ENCODE measurements at places on chromosomes 2 and 18.

GRCh38 chr18:65527879-65528633 lies 222.8 kb upstream of the CDH7 start:
- DNase-seq: no peak

- no peak for DNase-seq
Measured at GRCh38 chr2:191391171-191391570, 146.0 kb downstream of the MYO1B start.

DNA sequence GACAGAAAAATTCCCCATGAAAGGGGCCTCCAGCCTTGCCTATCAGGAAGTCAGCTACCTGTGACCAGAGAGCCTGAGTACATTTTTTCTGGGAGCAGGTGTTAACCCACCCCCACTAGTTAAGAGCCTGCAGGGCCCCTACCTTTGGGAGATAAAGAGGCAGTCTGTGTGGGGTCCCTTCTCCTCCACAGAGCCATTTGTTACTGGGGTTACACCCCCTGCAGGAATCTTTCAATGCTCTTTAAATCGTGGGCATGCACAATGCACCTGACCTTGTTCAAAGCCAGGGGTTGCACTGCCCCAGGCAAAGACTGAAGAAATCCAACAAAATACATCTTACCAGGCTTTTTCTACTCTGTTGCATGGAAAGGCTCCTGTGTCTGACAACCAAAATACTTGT lies 15.7 kb upstream of the LYPD6 start:
- no peak for DNase-seq

DNA sequence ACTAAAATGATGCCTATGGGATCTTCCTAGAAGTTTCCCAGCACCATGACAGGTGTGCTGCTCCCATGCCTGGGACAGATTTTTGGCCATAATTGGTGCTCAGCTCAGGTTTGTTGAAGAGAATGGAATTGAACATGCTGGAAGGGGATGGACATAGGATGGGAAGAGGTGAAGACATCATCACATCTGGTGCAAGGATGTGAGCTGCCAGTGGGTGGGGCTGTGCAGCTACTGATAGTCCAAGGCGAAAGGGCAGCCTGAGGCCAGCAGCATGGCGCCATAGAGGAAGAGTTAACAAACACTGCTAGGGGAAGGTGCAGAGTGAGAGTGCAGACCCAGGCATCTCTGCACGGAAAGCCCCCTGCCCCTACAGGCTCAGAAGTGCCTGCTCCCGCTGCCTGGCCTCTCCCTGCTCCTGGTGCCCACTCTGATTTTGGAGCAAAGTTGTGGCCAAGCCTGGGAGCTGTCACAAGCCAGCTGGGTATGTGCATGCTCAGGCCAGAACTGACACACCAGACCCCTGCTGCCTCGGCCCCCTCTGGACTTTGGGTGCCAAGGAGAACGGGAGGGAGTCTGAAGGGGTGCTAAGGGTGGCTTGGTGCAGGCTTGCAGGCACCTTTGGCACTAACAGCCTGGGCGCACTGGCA lies 178.6 kb downstream of the ZBTB7C start:
- DNase-seq: peak; percentile 59

DNA sequence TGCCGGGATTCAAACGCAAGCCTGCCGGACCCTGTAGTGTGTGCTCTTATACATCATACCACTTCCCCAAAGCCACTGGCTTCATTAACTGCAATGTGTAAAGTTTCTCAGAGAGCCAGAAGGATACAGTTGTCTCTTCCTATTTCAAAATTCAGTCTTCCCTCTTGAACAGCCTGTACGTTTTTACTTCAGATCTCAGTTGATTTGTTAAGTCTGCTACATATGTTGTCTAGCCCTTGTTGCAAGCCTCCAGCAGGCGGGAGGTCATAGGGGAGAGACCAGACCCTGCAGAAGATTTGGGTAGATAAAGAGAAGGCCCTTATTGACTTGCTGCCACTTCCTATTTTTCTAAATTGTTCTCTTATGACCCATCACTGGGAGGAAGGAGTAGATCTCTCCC lies 56.2 kb downstream of the ARHGEF33 start:
- no peak for DNase-seq

DNA sequence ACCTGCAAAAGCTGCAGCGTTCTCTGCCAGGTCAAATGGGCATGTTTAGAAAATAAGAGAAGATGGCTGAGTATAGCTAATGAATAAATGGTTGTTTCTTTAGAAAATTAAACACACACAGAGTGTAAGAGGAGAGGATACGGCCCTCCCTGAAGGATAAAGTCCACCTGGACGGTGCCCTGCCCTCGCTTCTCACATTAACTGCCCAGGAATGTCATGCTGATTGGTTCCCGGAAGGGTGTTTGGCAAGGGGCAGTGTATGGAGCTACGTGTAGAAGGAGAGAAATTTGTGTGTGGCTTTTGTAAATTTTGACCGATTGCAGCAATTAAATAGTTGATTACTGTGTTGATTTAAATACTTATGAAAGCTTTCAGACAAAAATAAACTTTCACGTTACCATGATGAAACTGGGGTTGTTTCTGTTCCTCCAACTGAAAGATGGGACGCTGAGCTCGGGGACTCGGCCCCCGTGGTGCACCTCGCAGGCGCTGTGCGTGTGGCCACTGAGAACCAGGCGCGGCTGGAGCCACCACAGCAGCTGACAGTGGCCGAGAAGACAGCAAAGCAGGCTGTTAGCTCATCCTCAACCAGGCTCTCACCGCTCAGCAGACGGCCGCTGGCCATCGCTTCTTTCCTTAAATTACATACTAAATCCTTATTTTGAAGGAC lies 22.7 kb downstream of the MPPE1 start:
- no peak for DNase-seq

GRCh38 chr2:241000831-241001321 lies 2.5 kb downstream of the SNED1 start:
- DNase-seq: no peak

- no peak for DNase-seq
Measured at GRCh38 chr2:169509298-169509885, at the start of gene KLHL41. Gene KLHL41 (plus strand): TSS chr2:169509702. CDS start chr2:169509779, 77 bp downstream.

- DNase-seq: no peak
Measured at GRCh38 chr2:216960671-216961268, 100.9 kb upstream of the TNP1 start.

DNA sequence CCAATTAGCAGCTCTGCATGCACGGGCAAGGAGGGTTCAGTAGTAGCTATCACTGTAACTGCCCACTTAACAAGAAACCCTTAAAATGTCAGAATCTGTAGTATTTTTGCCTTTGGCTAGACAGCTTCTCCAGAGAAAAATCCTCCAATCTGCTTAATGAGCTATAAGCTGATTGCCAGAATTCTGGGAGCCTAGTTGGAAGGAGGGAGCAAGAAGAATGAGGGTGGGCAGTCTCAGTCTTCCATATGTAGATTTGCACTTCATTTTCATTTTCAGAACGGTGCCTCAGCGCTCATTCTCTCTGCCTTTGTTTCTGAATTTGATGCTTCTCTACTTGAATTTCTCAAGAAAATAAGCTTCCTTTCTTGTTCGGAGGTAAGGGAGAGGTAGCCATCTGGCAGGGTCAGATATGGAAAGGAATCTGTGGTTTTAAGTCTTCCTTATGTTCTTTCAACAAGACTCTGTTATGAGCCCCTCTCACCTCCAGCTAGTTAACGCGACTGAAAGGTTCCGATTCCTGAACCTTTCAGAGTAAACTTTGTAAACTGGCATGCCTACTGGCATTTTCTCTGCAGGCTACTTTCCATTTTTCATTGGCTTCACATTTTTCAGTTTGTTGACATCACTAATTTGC lies 53.5 kb downstream of the HNRNPLL start:
- DNase-seq: no peak

DNA sequence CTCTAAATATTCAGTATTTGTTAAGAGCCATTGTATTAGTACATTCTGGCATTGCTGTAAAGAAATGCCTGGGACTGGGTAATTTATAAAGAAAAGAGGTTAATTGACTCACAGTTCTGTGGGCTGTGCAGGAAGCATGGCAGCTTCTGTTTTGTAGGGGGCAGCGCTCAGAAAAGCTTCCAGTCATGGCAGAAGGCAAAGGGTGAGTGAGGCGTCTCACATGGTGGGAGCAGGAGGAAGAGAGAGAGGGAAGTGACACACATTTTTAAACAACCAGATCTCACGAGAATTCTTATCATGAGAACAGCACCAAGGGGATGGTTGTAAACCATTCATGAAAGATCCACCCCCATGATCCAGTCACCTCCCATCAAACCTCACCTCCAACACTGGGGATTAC lies 13.8 kb upstream of the CCDC102B start:
- no peak for DNase-seq

- DNase-seq: no peak
Measured at GRCh38 chr2:85401844-85402243, 8.3 kb downstream of the CAPG start.

DNA sequence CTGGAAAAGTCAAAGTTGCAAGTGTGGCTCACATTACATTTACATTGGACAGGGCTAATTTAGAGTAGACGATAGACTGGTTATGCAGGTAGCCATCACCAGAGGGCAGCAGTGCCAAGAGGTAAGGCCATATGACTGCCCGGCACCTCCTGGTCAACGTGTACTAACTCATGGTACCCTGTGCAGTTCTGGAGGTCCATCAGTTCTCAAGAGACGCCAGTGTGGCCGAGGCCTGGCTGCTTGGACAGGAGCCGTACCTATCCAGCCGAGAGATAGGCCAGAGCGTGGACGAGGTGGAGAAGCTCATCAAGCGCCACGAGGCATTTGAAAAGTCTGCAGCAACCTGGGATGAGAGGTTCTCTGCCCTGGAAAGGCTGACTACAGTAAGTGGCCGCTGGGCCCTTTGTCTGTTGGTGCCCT lies 65.8 kb upstream of the EML6 start:
- DNase-seq: no peak

DNA sequence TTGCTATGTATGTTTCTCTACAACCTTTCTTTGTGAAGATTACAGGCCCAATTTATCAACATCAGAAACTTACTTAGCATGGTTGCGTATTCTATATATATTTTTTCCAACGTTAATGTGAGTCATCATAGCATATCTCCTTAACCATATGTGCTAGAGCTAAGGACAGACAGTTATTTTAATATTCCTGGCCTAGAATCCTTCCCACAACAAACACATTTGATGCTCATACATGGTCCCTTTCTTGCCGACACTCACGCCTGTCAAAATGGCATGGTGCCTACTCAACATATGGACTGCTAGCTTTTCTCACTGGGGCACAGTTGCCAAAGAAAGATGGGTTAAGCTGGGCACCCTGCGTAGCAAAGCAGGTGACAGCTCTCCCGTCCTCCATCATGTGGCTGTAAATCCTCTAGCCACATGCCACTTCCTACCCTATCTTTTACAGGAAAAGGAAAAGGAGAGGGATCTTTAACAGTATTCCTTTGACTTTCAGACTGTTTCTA lies 75.2 kb upstream of the GALNT5 start:
- DNase-seq: no peak

GRCh38 chr2:85588236-85588635 lies 4.0 kb downstream of the VAMP5 start:
- DNase-seq: no peak

DNA sequence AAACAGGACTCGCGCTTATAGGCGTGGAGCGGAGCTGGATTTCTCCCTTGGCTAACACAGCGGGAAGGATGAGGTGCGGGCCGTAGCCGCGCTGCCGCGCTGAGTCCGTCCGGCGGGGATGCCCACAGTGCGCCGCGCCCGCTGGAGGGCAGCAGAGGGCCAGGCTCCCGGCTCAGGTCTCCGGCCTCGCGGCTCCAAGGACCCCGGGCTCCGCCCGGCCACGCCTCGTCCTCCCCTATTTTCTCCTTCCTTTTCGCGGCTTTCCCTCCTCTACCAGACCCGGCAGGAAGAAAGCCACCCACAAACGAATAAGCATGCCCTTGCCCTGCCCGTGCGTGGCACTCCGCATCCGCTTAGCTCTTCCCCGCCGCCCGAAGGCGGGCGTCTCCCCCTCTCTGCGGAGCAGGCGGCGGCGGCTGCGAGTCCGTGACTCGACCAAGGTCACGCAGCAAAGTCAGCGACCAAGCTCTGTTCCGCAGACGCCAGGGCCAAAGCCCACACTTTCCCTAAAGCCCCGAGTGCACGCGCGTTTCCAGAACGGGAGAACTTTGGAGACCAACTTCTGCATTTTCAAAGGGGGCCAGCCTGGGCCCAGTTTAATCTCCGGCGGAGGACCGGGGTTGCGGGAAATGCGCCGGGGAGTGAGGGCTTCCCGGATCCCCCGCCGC lies 48.5 kb downstream of the KCNIP3 start:
- DNase-seq: peak; percentile 72

GRCh38 chr2:219448099-219448775 lies 13.6 kb downstream of the SPEG start:
- DNase-seq: no peak

GRCh38 chr2:189580658-189581353 lies at the start of gene SLC40A1:
Gene SLC40A1 (minus strand): TSS chr2:189580786. CDS start chr2:189580460, 326 bp downstream.
- peak; percentile 85 for DNase-seq

DNA sequence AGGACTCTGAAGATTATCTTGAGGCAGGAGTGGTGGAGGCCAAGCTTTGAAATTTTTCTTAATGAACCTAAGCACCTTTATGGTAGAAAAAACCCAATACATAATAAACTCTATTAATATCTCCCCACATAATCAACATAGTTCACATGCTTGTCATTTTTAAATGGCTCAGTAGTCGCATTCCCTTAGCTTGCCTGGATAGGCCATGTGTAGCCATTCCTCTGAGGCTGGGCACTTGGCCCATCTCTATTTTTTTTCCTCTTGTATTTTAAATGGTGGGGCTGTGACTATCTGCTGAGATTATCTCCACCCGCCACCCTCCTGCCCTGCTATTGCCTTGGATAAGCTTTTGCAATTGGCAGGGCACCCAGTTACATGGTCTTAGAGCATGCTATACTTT lies 143.1 kb downstream of the FHOD3 start:
- no peak for DNase-seq

GRCh38 chr2:32558492-32558891 lies 69.4 kb upstream of the TTC27 start:
- no peak for DNase-seq

GRCh38 chr2:100992262-100992661 lies 9.8 kb upstream of the RPL31 start:
- DNase-seq: no peak

DNA sequence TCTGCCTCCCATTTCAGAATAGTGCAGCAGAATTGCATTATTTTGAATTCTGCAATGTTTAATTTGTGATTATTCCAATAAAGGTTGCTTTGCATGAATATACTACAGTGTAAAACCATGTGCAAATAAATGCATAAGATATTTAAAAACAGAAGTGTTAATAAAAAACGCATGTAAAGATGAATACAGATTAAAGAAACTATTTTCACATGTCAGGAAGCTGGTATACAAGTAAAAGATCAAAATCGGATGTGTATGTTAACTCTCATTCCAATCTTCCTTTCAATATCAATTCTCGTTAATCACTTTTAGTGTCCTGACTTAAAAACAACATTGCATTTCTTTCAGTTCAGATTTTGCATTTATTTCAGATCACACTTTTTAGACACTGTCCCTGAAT lies 3.1 kb downstream of the MCEE start:
- no peak for DNase-seq

GRCh38 chr2:237874585-237875161 lies 15.2 kb downstream of the RAMP1 start:
- no peak for DNase-seq

- DNase-seq: no peak
Measured at GRCh38 chr2:126717928-126718327, 62.0 kb downstream of the GYPC start.

GRCh38 chr2:26302846-26303245 lies 43.1 kb upstream of the SELENOI start:
- no peak for DNase-seq

Measured in NCI-H1930 (cell line).